Astrocyte of the cerebellum (primary cell): ENCODE measurements at places on chromosomes 5 and 9.

DNA sequence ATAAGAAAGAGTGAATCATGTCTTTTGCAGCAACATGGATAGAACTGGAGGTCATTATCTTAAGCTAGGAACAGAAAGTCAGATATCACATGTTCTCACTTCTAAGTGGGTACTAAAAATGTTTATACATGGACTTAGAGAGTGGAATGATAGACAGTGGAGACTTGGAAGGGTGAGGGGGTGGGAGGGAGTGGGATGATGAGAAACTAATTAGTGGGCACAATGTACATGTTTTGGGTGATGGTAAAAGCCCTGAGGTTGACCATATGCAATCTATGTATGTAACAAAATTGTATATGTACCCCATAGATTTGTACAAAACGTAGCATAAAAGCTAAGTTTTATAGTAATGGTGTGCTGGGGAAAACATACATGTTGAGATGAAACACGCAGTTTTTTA, 25.3 kb downstream of the CSNK1G3 start:
- no peak for DNase-seq

GRCh38 chr5:91126448-91126847, 256.7 kb downstream of the ARRDC3 start:
- DNase-seq = peak; percentile 88

- DNase-seq = no peak
Observed at GRCh38 chr9:6047020-6047419, 31.6 kb upstream of the RANBP6 start.

- DNase-seq = no peak
Observed at GRCh38 chr9:6592791-6593190, 52.7 kb downstream of the GLDC start.

DNA sequence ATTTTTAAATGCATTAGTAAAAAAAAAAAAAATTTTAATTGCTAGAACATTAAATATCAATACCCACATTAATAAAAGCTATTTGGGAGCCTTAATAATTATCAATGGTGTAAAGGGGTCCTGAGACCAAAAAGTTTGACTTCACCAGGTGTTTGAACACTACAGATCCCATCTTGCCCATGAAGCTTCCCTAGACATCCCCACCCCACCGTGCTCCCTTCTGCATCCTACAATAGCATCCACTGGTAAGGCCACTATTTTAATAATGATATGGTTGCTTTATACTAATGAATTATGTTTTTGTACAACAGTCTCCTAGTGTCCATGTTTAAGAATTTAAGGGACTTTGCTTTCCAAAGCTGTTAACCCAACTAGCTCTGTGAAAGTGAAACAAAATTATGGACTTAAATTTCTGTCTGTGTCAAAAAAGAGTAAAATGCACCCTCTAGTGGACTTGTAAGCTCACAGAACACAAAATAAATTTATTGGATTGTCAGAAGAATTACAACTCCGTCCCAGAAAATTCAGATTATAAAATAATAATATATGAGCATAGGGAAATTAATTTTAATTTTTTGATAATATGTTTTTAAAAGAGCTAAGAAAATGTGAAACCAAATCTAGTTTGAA, 76.0 kb downstream of the ARL15 start:
- peak; percentile 40 for DNase-seq

- DNase-seq = no peak
Observed at GRCh38 chr9:134326724-134327601, 708 bp downstream of the RXRA start.

- DNase-seq = no peak
Observed at GRCh38 chr5:176317534-176318374, 43.8 kb downstream of the KIAA1191 start.

- no peak for DNase-seq
Observed at GRCh38 chr5:149036168-149036567, 26.7 kb downstream of the SH3TC2 start.

GRCh38 chr5:8842971-8843551, 702.8 kb downstream of the SEMA5A start:
- no peak for DNase-seq

GRCh38 chr9:33924978-33925797, 108.2 kb downstream of the UBE2R2 start:
- DNase-seq = peak; percentile 41

GRCh38 chr9:89448381-89448780, 49.5 kb downstream of the SEMA4D start:
- no peak for DNase-seq

DNA sequence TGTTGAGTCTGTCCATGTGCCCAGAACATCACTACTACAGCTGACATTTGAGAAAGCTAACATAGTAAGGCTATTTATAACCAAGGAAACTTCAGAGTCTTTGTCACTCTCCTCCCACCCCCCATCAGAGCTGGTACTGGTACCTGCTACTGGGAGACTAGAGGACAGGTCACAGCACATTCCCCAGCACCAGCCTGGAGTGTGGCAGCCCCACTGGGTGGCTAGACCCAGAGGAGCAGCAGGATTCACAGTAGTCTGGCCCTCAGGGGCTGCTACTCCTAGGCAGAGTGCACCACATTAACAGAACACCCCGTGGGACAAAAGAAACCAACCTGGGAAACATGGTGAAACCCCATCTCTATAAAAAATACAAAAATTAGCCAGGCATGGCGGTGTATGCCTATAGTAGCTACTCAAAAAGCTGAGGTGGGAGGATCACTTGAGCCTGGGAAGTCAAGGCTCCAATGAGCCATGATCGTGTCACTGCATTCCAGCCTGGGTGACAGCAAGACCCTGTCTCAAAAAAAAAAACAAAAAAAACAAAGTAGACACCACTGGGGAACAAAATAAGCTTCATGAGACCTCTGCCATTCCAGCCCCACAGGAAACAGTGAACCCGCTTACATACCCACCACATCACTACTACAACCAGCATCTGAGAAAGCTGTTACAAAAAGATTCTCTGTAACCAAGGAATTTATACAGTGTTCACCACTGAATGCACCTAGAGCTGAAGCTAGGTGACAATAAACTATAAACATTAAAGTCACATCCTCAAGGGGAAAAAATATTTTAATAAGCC, 26.3 kb upstream of the PTGER4 start:
- DNase-seq = no peak

GRCh38 chr5:141797425-141797824, 80.8 kb downstream of the PCDH1 start:
- DNase-seq = no peak

DNA sequence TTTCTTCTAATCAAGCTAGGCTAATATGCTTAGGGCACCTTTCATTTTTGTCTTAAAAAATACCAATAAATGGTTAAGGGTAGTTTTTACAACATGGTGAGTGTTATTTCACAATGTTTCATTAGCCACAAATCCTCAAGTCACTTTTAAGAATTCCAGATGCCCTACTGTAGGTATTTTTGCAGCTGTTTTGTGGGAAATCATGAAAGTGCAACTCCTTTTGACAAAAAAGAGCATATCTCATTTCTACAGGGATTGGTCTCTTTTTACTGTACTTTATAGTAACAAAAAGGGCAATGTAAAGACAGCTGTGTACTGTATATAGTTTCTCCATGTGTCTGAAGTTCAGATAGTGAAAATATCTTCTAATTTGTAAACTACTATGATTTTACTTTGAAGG, 28.3 kb upstream of the GAS1 start:
- DNase-seq = no peak

GRCh38 chr9:116718111-116718510, 31.0 kb downstream of the TRIM32 start:
- DNase-seq = no peak

GRCh38 chr5:175275097-175275496, 168.9 kb downstream of the DRD1 start:
- DNase-seq = no peak

- DNase-seq = no peak
Observed at GRCh38 chr9:75089373-75089766, 1.1 kb downstream of the OSTF1 start.

GRCh38 chr9:132141948-132142594, 19.8 kb upstream of the NTNG2 start:
- no peak for DNase-seq

DNA sequence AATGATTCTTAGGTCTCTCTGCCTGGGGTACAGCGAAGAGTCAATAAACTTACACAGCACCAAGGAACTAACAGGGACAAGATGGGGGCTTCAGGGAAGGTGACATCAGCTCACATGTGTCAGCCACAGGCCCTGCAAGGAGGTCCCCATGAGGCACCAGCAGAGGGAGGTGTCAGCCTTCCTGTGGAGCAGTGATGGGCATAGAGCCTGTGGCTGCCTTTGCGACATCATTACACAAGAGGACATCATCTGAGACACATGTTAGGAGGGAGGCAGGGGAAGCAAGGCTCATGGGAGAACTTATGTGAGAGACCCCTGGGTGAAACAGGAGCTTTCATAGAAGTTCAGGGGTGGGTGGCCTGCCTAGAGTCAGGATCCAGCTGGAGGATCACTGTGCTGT, 389.6 kb downstream of the SEMA5A start:
- no peak for DNase-seq

DNA sequence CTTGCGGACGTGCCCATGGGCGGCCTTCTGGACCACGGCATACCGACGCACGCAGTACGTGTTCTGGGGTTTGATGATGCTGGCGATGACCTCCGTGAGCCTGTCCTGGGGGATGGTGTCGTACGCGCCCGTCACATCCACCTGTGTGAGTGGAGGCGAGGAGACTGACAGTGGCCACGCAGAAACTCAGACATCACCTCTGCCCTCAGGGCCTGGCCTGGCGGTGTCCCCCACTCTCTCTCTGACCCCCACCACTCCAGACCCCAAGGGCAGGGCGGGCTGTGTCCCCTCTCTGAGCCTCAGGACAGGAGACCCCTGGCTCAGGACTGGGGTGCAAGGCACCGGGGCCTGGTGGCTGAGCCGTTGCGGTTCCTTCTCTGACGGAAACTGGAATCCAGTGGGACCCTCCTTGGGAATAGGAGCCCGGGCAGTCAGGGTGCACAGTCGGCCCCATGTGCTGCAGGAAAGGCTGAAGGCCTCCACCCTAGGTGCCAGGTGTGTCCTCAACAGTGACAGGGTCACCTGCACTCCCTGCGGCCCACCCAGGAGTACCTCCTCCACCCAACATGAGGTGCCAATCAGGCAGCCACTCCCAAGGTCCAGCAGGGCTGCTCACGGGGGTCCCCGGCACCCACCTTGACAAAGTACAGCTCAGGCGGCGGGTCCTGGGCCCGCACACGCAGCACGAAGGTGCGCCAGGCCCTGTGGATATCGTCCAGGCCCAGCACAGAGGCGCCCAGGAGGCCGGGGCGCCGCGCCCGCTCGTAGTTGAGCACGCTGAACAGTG, 16.0 kb downstream of the TERT start:
- DNase-seq = no peak

DNA sequence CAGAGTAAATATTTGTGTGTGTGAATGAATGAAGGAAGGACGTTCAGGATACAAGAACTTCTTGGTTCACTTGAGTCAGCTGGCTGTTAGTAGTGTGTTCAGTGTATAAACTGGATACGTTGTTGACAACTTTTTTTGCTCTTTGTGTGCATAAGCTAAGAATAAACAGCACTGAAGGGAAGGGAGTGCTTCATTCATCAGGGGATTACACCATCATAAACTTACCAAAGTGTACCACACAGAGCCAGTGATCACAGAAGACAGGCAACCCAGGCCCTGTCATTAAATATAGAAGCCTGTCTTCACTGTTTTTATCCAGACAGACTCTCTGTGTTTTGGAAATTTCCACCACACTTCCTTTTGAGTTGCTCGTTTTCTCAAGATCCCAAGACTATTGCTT, 55.5 kb upstream of the MEF2C start:
- DNase-seq = no peak

DNA sequence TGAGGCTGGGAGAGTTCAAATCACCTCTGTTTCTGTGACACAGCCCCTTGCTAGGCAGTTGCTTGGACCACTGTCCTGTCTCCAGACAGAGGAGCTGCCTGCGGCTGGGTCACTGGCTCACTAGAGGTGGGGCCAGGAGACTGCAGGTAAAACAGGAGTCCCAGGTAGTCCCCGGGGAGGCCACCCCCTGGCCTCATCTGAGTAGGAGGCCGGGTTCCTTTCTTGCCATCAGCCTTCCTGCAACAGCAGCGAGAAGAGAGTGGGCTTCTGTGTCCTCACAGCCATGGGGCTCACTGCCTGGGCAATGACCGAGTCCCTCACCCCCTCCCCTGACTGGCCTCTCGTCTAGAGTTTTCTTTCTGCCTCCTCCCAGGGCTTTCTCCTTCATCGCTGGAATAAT, 197.5 kb downstream of the CDK5RAP2 start:
- no peak for DNase-seq

- no peak for DNase-seq
Observed at GRCh38 chr5:66987126-66987525, 209.5 kb downstream of the CD180 start.

- no peak for DNase-seq
Observed at GRCh38 chr5:10730043-10730351, 31.0 kb downstream of the DAP start.

DNA sequence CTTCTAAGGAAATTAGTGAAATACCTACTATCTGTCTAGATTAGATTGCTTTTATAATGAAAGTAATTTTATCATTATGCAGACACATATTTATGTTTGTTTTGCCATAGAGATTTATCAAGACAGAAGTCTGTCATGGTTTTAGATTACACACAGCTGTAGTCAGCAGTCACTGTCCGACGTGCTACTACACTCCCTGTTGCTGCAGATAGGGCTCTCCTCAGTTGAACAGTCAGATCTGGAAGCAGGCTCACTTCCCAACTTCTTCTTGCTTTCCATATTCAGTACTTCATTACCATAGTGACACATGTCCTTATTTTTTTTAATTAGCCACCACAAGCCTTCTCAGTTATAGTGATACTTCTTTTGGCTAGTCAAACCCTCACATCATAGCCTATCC, 329.9 kb upstream of the ITGA1 start:
- no peak for DNase-seq

DNA sequence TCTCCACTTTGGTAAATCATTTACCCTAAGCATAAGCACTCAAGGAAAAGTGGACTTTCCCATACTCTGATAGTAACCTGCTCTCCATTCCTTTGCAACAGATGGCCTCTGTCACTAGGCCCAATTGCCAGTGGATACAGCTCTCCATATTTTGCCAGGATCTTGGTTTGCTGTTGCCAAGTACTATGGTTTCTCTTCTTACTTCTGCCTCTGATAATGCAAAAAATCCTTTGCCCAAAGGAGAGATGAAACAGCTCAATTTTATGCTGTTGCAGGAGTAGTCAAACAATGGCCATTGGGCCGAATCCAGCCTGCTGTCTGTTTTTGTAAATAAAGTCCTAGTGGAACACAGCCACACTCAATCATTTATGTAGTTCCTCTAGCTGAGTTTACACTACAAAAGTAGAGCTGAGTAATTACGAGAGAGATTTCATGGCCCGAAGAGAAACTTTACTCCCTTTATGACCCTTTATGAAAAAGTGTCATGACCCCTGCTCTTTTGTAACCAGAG, 92.5 kb downstream of the HTR4 start:
- DNase-seq = no peak

DNA sequence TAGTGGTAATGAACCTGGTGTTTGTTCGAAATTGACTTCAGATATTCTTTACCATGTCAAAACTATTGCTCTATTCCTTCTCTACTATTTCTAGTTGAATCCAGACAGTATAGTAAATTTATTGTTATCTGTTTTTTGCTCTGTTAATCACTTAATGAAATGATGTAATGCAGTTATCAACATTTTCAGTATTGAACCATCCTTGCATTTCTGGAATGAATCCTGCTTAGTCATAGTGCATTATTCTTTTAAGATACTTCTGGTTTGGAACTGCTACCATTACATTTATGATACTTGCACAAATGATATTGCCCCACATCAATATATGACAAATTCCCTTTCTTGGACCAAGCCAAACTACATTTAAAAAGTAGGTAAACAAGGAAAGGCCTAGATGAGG, 554.0 kb upstream of the KLF4 start:
- DNase-seq = no peak
